ENCODE measurements at places on chromosomes 4 and X. TPM values are rescaled to one million over a fixed set of nuclear protein-coding genes. Genes with fewer than 3 reads are reported as not detected.

- no peak for DNase-seq
Measured at GRCh38 chrX:30065226-30065625, 150.1 kb upstream of the MAGEB2 start.

- no peak for DNase-seq
Measured at GRCh38 chr4:89257376-89257775, 50.2 kb downstream of the GPRIN3 start.

DNA sequence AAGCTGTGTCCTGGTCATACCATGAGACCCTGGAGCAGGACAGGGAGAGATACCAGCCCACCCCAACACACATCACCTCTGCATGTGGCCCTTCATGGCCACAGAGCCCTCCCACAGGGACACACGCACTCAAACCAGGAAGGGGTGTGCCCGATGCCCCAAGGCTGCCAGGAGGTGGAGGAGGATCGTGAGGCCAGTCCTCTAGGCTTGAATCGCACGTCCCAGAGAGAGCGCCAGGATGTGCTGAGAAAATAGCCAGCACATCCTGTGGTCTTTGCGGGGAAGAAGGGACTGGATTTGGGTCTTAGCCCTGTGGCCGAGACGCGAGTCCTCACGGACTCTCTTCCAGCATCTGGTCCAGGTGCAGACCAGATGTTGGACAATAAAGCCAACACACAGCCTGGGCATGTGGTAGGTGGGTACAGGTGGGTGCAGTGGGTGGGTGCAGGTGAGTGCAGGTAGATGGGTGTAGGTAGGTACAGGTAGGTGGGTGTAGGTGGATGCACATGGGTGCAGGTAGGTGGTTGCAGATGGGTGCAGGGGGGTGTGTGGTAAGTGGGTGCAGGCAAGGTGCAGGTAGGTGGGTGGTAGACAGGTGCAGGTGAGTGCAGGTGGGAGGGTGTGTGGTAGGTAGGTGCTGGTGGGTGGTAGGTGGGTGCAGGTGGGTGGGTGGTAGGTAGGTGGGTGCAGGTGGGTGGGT, 94.3 kb upstream of the AFAP1 start:
- DNase-seq: no peak

GRCh38 chrX:39724544-39724943, 373.2 kb downstream of the BCOR start:
- no peak for DNase-seq

GRCh38 chr4:87073199-87074120, 138.6 kb downstream of the AFF1 start:
- DNase-seq: peak; percentile 69

DNA sequence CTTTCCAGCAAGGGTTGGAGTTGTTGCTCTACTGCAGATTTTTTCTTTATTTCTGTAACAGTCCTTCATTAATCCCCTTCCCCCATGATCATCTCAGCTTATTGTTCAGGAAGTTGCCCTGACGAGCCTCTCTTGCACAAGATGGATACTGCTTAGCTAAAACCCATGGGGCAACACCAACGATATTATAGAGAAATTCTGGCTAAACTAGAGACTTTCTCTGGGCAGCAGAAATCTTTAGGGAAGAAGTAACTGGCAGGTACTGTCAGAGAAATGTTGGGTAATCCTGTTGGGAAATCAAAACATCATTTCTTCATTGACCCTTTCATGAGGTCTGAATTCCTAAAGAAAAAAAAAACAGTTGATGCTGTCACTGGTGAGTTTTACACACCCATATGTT, 921.3 kb downstream of the NLGN4X start:
- DNase-seq: no peak

- no peak for DNase-seq
Measured at GRCh38 chrX:97806238-97806637, 922.5 kb downstream of the RPA4 start.

DNA sequence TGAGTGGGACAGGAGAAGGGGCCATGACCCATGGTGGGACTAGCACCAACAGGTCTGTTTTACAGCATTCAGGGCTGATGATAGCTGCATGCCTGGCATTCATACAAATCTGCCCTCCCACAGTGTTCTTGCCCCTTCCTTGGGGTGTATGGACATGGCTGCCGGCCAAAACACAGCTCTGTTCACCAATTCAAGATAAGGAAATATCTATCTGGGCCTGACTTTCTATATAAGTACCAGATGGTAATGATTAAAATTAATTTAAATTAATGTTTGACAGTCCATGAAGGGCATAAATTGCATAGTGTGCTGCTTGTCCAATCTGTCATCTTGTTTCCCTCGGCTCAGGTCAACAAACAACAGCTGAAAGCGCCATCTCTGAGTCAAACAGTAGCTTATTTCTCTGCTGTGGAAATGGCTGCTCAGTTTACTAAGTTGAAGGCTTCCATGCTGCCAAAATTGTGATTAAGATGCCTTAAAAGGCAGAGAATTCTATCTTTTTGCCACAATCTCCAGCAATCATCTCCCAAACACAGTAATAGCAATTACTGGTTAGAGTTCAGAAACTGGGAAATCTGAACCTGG, 67.0 kb upstream of the TSPAN7 start:
- DNase-seq: no peak

- no peak for DNase-seq
Measured at GRCh38 chr4:56708146-56708545, 27.1 kb upstream of the HOPX start.

GRCh38 chr4:159736411-159736810, 633.5 kb downstream of the RAPGEF2 start:
- no peak for DNase-seq

- DNase-seq: no peak
Measured at GRCh38 chr4:4590546-4590945, 48.7 kb upstream of the STX18 start.

GRCh38 chr4:9999956-10000561, 21.2 kb downstream of the SLC2A9 start:
- DNase-seq: no peak

DNA sequence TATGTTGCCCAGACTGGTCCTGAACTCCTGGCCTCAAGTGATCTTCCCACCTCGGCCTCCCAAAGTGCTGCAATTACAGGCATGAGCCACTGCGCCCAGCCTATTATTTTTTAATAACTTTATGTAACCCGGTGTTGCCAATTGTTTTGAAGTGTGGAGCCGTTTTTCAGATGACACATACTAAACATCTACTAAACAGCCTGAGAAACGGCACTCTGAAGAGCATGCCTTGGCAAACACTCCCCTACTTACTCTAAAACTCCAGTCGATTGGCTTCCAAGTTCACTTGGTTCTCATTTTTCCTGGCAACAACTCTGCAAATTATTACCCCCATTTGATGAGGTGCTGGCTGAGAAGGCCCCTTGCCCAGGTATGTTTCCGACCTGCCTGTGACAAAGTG, 131.1 kb downstream of the GPR143 start:
- DNase-seq: no peak

GRCh38 chr4:79148369-79148768, 177.5 kb downstream of the NAA11 start:
- DNase-seq: no peak

GRCh38 chr4:6734165-6734786, 18.3 kb downstream of the BLOC1S4 start:
- DNase-seq: no peak

DNA sequence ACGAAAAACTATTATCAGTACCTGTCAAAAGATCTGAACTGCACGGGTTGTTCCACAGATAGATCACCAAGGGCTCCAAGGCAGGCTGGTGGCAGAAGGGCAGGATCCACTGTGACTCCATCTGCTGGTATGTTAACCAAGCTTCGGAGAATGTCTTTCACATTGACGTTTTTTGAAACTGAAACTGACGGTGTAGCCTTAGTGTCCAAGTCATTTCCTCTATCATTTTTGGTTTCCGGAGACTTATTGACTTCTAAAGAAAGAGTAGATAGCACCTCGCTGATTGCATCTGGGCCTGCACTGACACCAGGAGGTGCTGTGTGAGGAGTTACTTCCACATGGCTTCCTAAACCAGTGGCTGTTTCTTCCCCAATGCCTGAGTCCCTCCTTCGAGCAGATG, 186.9 kb downstream of the LRBA start:
- no peak for DNase-seq

Gene ARMCX1
- 1.1 TPM for total RNA-seq

Gene FOXO4
- total RNA-seq: 12.1 TPM

Gene GPR119
- not detected for total RNA-seq

Gene EVC2
- total RNA-seq: 0.93 TPM

Gene MAMLD1
- 1.7 TPM for total RNA-seq

Gene PAGE4
- total RNA-seq: not detected

Gene ZMAT1
- 2.9 TPM for total RNA-seq
